ENCODE measurements at places on chromosomes 12 and 14. TPM values are rescaled to one million over a fixed set of nuclear protein-coding genes. Genes with fewer than 3 reads are reported as not detected.

DNA sequence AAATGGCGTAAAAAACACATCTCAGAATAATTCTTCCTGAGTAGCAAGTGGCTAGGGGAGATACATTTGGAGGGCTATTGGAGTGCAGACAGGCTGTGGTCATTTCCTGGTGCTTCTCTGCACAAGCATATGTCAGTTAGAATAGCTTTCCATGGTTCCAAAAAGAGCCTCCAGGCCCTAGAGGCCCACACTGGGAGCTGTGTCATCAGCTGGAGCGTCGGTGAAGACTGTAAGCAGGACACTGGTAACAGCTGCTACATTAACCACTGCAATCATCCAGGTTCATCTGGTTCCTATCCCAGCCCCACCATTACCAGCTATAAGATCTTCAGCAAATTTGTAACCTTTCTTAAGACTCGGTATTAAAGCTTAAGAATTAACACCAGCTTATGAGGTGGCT is 31.7 kb upstream of the APPL2 start:
- DNase-seq: no peak

DNA sequence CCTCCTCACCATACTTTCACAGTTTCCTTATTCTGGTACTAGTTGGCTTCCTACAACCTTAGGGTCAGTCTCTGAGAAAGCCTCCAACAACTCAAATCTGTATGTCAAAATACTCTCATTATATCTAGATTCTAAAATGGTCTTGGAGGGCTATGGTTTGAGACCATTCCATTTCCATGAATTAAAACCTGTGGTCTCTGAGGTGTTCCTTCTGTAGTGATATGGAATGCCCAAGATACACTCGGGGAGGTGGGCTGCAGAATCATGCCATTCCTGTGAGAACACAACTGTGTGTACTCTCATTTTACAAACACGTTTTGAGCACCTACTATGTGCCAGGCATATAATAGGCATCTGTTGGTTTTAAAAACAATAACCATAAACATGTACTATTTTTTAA is 74.0 kb downstream of the FERMT2 start:
- DNase-seq: no peak

GRCh38 chr14:91233936-91234790 is 10.3 kb downstream of the GPR68 start:
- DNase-seq: no peak

DNA sequence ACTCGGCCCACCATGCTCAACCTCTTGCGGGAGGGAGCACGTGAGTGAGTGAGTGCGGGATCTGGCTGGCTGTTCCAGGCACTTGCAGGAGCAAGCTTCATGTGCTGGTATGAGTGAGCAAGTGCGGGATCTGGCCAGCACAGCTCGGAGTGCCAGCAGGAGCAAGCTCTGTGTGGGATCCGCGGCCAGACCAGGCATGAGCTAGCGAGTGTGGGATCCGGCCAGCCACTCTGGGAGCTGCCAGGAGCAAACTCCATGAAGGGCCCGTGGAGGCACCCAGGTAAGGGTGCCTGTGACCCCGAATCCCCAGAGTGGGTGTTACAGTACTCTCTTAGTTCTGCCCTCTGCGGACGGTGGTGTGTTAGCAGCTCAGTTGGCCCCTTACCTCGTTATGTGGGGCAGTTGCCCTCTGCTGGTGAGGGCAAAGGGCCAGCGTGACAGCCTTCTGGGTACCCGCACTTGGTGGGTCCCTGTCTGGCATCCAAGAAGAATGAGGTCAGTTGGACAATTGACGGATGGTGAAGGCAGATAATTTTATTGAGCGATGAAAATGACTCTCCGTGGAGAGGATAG is 38.3 kb downstream of the RAD51B start:
- DNase-seq: no peak

GRCh38 chr12:96501133-96501761 is 11.9 kb downstream of the CFAP54 start:
- peak; percentile 55 for DNase-seq

GRCh38 chr12:21073822-21074460 is 57.1 kb upstream of the SLCO1B1 start:
- DNase-seq: no peak

DNA sequence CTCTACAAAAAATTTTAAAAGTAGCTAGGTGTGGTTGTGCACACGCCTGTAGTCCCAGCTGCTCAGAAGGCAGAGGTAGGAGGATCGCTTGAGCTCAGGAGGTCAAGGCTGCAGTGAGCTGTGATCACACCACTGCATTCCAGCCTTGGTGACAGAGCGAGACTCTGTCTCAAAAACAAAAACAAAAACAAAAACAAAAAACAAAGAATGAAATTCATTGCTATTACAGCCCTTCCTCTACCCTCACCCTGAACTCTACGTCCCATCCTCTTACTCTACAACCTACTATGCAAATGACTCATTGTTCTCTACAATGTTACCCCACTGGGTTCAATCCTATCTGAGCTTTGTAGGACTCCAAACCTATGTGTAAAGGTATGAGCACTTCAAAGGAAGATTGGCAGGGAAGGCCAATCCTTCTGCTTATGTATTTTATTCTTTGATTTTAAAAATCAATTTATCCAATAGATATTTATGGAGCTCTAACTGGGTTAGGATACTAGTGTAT is 39.3 kb downstream of the NINJ2 start:
- DNase-seq: no peak

DNA sequence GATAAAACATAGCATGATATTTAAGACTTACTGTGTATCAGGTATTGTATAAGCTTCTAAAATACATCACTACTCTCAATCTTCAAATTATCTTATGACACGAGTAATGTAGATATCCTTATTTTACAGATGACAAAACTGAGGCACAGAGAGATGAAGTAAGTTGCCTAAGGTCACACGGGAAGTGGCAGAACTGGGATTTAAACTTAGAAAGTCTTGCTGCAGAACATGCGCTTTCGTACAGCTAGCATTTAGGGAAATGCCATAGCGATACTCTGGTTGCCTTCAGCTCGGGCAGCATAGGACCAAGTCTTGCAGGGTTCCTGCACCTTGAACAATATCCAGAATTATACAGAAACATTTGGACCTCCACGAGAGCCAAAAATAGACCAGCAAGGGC is 162.4 kb downstream of the BRMS1L start:
- DNase-seq: no peak

DNA sequence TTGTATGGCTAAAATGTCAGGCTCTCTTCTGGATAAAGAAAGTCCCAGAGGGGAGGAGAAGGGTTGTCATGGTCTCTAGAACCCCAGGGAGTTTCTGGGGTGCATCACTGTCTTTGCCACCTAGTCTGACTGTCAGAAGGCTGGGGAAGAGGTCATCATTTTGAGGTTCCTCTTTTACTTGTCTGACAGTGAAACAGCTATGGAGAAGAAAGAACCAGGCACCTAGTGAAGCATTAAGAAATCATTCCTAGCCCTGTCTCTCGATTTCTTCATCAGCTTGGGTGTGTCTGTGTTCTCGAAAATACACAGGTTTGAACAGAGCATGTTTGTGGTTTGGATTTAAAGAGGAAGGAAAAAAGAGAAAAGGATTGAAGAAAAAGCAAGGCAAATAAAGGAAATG is 158.7 kb upstream of the LRIG3 start:
- DNase-seq: no peak

- no peak for DNase-seq
Measured at GRCh38 chr14:101064718-101065117, 161.2 kb upstream of the RTL1 start.

DNA sequence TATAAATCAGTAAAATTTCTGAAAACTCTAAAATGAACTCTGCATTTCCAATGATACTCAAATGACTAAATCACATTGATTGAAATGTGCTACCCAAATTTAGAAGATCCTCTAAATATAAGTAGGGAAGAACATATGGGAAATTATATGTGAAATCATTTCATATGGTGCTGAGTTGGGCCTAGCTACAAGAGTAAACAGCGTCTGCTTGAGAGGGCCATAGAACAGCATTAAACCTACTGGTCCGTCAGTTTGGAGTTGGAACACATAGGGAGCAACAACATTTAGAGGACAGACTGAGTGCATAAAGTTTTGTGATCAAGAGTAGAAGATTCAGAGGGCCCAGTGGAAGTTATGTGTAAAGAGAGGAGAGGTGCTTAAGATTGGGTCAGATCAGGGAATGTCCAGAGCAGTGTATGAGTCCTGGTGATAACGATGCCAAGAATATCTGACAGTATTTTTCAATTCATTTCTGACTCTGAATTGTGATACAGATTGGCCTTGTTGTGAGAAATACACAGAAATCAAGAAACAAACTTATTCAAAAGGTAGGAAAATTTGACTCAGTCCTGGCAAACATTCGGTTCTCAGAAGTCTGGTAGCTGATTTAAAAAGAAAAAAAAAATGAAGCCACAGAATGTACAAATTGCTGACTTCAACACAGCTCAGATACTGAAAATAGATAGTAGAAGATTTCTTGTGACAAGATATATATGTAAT is 362.2 kb downstream of the CCDC91 start:
- DNase-seq: no peak

DNA sequence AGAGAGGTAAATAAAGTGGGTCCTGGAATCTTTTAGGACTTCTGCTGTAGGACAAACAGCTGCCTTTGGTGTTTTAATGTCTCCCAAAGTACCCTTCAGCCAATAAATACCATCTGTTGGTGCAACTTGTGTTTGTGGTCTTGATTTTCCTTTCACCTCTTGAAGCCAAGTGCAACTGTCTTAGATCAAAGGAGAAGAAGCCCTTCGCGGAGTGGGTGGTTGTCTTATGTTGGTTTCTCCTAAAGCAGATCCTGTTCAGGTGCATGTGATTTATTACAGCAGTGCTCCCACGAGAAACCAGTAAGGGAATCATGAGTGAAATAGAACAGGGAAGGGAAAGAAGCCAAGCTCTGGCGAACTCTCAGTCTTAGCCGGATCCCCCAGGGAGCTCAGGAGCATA is 27.7 kb downstream of the HRK start:
- DNase-seq: no peak

DNA sequence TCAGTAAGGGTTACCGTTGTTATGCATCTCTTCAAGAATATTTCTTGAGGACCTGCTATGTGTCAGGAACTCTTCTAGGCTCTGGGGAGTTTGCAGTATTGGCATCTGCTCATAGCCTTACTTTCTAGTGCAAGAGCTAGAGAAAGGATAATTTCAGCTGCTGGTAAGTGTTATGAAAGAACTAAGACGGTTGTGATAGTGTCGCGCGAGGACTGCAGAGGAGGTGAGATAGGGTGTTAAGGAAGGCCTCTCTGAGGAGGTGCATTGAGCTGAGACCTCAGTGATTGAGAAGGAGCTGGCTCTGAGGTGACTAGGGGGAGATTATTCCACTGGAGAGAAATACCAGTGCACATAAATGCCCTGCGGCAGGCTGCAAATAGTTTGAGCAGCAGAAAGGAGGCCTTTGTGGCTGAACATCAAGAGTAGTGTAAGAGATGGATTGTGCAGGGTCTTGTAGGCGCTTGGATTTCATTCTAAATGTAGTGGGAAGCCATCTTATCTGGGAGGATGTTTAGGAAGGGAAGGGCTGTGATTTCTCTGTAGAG is 824 bp downstream of the DDX55 start:
- DNase-seq: no peak

GRCh38 chr12:32918890-32919801 is 22.6 kb upstream of the PKP2 start:
- DNase-seq: peak; percentile 37

GRCh38 chr14:93369713-93370266 is 22.8 kb downstream of the COX8C start:
- DNase-seq: no peak

DNA sequence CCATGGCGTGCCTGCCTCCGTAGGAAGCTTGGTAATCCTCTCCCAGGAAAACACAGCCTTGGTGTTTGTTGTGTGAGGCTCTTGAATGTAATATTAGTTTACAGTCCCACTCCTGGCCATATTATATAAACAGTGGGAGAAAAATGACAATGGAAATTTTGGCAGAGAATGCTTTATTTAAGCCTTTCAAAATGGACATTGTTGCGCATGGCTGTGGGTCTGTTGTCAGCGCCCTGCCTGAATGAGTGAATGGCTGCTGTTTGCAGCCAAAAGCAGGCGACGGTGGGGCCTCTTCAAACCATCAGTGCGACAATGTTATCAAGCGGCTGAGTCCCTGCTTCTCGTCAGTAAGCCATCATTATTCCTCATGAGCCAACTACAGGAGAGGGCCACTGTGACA is 201.8 kb upstream of the RMST start:
- DNase-seq: no peak

- no peak for DNase-seq
Measured at GRCh38 chr14:71203306-71203705, 296.0 kb downstream of the PCNX1 start.

- no peak for DNase-seq
Measured at GRCh38 chr12:91203610-91204009, 21.0 kb upstream of the DCN start.

DNA sequence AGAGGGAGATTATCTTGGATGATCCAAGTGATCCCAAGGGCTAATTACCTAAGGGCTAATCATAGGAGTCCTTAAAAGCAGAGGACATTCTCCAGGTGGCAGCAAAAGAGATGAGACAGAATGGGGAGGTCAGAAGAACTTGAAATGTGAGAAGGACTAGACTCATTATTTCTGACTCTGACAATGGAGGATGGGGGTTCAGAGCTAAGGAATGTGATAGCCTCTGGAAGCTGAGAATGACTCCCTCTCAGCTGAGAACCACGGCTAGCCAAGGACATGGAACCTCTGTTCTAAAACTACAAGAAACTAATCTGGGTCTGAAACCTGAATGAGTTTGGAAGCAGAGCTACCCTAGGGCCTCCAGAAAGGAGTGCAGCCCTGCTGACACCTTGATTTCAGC is 35.6 kb upstream of the ANKS1B start:
- DNase-seq: no peak

DNA sequence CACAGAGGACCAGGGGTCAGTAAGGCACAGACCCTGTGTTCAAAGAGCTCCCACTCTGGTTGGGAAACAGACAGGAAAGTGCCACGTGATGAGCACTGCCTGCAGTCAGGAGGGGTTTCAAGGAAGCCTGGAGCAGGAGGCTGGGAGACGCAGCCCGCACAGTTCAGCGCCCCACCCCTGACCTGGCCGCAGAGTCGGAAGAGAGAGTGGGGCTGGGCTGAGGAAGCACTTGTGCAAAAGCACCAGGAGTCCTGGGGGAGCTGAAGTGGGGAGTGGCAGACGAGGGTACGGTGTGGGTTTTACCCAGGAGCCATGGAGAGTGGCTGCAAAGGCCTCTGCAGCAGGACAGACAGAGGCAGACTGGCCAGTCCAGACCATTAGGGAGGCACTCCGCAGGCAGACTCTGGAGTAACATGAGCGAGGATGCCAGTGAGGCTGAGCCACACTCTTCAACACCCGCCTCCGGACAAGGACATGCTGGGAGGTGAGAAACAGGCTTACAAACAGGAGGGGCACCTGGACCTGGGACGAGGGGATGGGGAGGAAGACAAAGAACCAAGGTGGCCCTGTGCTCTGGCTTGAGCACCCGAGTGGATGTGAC is 85.7 kb upstream of the GPR68 start:
- no peak for DNase-seq

- DNase-seq: no peak
Measured at GRCh38 chr14:75824318-75824717, 157.5 kb downstream of the TGFB3 start.

PDE3A gene
- 2.3 TPM for total RNA-seq

ERBB3 gene
- 55.2 TPM for total RNA-seq

SLC7A7 gene
- total RNA-seq: 0.13 TPM

SPTLC2 gene
- 15.1 TPM for total RNA-seq

KCNH3 gene
- total RNA-seq: 0.13 TPM

DCN gene
- not detected for total RNA-seq
